ENCODE measurements at places on chromosomes 1 and 21. TPM values are rescaled to one million over a fixed set of nuclear protein-coding genes. Genes with fewer than 3 reads are reported as not detected.

DNA sequence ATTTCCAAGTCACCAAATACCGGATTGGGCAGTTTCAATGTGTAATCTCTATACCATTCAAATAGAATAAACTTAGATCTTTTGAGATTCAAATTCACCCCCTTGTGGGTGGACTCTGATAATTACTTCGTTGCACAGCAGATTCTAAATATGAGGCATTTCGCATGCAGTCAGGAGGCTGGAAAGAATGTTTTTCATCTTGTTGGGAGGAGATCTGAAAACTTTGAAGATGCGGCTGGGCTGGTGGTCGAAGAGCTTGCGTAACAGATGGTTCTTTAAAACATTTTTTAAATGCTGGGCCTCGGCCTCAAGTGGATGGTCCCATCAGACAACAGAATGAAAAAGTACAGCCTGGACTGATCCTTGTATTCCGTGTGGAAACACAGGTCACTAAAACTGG lies 10.4 kb downstream of the NR5A2 start:
- DNase-seq, result no peak
- H3K36me3 ChIP-seq, result no peaks in the 10 kb centered on the region
- H3K4me1 ChIP-seq, result peaks cover 22% of the 10 kb centered on the region

- H3K27ac ChIP-seq, result peak overlapping the region; percentile 66
- H3K4me1 ChIP-seq, result peaks cover 34% of the 10 kb centered on the region
- H3K27me3 ChIP-seq, result no peaks in the 10 kb centered on the region
- DNase-seq, result no peak
- no peaks in the 10 kb centered on the region for H3K36me3 ChIP-seq
Measured at GRCh38 chr1:103525114-103525606, 339 bp upstream of the RNPC3 start.

DNA sequence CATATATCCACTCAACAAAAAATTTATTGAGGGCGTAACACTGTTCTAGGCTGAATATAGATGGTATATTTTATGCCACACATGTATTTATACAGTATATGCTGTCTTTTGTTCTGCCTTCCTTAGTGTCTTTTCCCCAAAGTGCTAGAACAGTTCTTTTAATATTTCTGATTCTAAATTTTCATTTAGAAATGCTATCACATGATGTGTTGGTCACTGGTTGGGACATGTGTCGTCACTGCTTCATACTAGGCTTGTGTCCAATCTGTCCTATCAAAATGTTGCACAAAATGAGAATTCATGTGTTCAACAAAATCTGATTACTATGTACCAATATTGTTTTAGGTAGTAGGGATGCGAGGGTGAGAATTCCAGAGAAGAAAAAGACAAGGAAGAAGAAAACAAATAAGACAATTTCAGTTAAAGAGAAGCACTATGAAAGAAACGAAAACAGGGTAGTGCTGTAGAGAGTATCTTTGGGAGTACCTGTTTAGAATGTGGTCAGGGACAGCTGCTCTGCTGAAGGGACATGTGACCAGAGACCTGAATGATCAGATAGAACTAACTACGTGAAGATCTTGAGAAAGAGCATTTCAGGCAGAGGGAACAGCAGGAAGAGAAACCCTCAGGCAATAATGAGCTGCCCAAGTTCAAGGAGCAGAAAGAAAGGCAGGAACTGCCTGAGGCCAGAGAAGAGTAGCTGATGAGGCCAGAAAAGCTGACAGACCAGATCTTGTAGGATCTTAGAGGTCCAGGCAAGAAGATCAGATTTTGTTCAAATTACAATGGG lies 1.3 kb downstream of the KMO start:
- no peak for DNase-seq
- H3K4me3 ChIP-seq, result no peak overlapping the region
- H3K36me3 ChIP-seq, result no peaks in the 10 kb centered on the region
- no peaks in the 10 kb centered on the region for H3K4me1 ChIP-seq
- H3K27ac ChIP-seq, result no peak overlapping the region
- H3K27me3 ChIP-seq, result peaks cover 4% of the 10 kb centered on the region

GRCh38 chr1:169347688-169348382 lies 19.8 kb downstream of the NME7 start:
- no peak overlapping the region for H3K27ac ChIP-seq
- no peaks in the 10 kb centered on the region for H3K27me3 ChIP-seq
- DNase-seq, result no peak

ST6GALNAC5 gene
- total RNA-seq, result 0.66 TPM

DMBX1 gene
- not detected for total RNA-seq

DNA sequence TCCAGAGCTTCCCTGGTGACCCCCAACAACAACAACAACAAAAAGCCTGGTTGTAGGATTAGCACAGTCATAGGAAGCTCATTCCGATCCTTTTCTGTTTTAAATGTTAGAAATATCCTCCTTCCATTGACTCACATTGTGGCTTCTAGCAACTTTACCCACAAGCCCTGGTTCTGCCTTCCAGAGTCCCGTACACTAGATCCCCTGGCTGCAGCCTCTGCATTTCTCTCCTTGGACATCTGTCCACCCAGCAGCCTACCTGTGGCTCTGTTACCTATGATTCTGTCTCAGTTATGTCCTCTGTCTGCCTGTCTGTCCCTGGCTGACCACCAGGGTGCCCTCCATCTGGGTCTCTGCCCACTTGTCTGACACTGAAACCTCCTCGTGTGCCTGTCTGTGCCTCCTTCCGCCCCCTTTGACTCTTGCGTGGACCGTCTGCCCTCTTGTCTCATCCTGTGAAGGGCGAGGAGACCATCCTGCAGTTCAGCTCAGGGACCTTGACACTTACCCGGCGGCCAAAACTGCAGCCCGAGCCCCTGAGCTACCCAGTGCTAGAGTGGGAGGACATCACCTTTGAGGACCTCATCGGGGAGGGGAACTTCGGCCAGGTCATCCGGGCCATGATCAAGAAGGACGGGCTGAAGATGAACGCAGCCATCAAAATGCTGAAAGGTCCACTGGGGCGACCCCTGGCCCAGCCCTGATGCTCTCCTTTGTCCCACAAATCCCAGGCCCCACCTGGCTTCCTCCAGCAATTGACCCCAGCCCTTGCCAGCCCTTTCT lies 16.1 kb downstream of the TIE1 start:
- H3K36me3 ChIP-seq, result no peaks in the 10 kb centered on the region
- DNase-seq, result no peak
- H3K27me3 ChIP-seq, result no peaks in the 10 kb centered on the region

DNA sequence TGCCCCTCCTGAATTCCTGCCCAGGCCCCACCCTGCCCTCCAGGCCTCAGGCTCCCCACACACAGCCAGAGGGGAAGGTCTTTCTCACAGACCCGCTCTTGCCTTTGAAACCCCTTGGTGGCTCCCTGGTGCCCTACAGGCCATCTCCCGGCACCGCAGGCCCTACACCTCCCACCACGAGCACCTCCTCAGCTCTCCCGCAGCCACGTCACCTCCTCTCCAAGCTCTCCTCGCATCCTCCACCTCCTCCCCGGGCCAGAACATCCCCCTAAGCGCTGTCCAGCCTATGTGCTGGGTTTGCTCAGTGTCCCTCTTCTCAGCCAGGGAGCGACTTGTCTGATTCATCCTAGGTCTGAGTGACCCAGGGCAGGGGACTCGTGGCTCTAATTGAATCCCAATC lies 66.4 kb downstream of the DMRTB1 start:
- H3K36me3 ChIP-seq, result no peaks in the 10 kb centered on the region
- H3K4me3 ChIP-seq, result no peak overlapping the region
- H3K27ac ChIP-seq, result no peak overlapping the region
- no peaks in the 10 kb centered on the region for H3K27me3 ChIP-seq
- no peak for DNase-seq

DNA sequence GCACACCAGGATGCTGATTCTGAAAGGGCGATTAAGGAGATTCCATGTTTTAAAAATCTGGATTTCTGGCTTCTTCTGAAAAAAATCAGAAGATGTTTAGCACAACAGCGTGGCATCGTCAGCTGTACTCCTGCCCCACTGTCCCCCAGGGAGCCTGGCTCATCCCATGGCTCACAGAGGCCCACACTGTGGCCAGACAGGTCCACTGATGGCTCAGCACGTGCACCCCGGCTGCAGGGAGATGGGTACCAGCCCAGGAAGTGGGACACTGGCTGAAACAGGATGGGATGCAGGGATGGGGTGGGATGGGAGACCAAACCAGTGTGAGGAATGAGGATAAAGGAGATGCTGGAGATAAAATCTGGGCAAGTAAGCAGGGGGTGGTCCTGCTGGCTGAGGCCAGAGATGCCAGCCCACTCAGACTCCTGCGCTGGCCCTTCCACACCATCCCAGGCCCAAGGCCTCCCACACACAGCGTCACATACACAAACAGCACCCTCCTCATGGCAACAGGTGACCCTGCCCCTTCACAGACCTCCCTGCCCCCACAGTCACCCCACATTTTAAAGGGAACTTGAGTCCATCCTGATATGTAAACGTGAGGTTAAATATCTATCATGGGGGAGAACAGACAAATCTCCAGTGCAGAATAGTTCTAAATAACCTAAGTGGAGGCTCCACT lies 23.9 kb upstream of the SAMD11 start:
- peaks cover 53% of the 10 kb centered on the region for H3K27me3 ChIP-seq
- no peak for DNase-seq
- H3K4me3 ChIP-seq, result no peak overlapping the region
- no peaks in the 10 kb centered on the region for H3K36me3 ChIP-seq
- H3K4me1 ChIP-seq, result no peaks in the 10 kb centered on the region
- no peak overlapping the region for H3K27ac ChIP-seq

GRCh38 chr1:153572569-153573015 lies 6.9 kb upstream of the S100A2 start:
- no peak overlapping the region for H3K4me3 ChIP-seq
- no peaks in the 10 kb centered on the region for H3K36me3 ChIP-seq
- H3K27ac ChIP-seq, result peak overlapping the region; percentile 75
- H3K4me1 ChIP-seq, result peaks cover 23% of the 10 kb centered on the region
- DNase-seq, result peak; percentile 82

DNA sequence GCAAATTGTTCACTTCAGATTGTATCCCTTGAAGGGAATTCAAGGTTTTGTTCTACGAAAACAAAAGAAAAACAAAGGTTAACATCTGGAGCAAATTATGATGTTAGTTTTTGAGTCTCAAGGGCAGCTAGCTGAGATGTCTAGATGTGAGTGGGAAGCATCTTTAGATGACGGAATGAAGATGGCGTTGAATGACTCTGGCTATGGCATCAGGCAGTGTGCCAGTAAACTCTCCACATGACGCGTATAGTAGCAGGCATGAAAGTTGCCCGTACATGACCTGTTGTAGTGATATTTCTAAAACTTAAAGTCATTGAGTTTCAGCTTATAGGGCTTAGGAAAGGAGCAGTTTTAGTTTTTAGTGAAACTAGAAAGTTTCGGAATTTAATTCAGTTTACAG lies 12.3 kb upstream of the SDC3 start:
- H3K27me3 ChIP-seq, result no peaks in the 10 kb centered on the region
- no peak overlapping the region for H3K4me3 ChIP-seq
- no peaks in the 10 kb centered on the region for H3K4me1 ChIP-seq
- no peak for DNase-seq
- H3K36me3 ChIP-seq, result no peaks in the 10 kb centered on the region

- H3K27ac ChIP-seq, result peak overlapping the region; percentile 83
- DNase-seq, result no peak
- H3K36me3 ChIP-seq, result peaks cover 4% of the 10 kb centered on the region
- H3K4me1 ChIP-seq, result peaks cover 26% of the 10 kb centered on the region
Measured at GRCh38 chr1:46719689-46720088, 775 bp upstream of the EFCAB14 start.

- no peaks in the 10 kb centered on the region for H3K27me3 ChIP-seq
- no peaks in the 10 kb centered on the region for H3K36me3 ChIP-seq
- H3K4me3 ChIP-seq, result no peak overlapping the region
- H3K27ac ChIP-seq, result no peak overlapping the region
- H3K4me1 ChIP-seq, result no peaks in the 10 kb centered on the region
- no peak for DNase-seq
Measured at GRCh38 chr1:7856345-7856744, 3.5 kb upstream of the UTS2 start.

GRCh38 chr1:25090707-25091422 lies 141.4 kb downstream of the SYF2 start:
- DNase-seq, result no peak
- no peak overlapping the region for H3K27ac ChIP-seq
- H3K4me3 ChIP-seq, result no peak overlapping the region

GRCh38 chr21:19731251-19731650 lies 1267.0 kb upstream of the NCAM2 start:
- H3K27ac ChIP-seq, result no peak overlapping the region
- DNase-seq, result no peak
- H3K36me3 ChIP-seq, result no peaks in the 10 kb centered on the region
- no peak overlapping the region for H3K4me3 ChIP-seq
- H3K4me1 ChIP-seq, result no peaks in the 10 kb centered on the region

ASCL5 gene
- 0.26 TPM for total RNA-seq

- no peaks in the 10 kb centered on the region for H3K36me3 ChIP-seq
- no peak overlapping the region for H3K27ac ChIP-seq
- H3K4me3 ChIP-seq, result no peak overlapping the region
Measured at GRCh38 chr1:3012456-3013291, 8.6 kb upstream of the ACTRT2 start.

- H3K27ac ChIP-seq, result no peak overlapping the region
- no peaks in the 10 kb centered on the region for H3K27me3 ChIP-seq
- DNase-seq, result no peak
- H3K4me1 ChIP-seq, result no peaks in the 10 kb centered on the region
- H3K4me3 ChIP-seq, result no peak overlapping the region
Measured at GRCh38 chr1:109084563-109085517, 5.7 kb upstream of the TMEM167B start.

GRCh38 chr1:205955499-205955898 lies 12.2 kb upstream of the SLC26A9 start:
- H3K27ac ChIP-seq, result no peak overlapping the region
- H3K27me3 ChIP-seq, result no peaks in the 10 kb centered on the region
- no peaks in the 10 kb centered on the region for H3K36me3 ChIP-seq
- DNase-seq, result no peak
- no peak overlapping the region for H3K4me3 ChIP-seq
- peaks cover 16% of the 10 kb centered on the region for H3K4me1 ChIP-seq

ECM1 gene
- 3.6 TPM for total RNA-seq

DNA sequence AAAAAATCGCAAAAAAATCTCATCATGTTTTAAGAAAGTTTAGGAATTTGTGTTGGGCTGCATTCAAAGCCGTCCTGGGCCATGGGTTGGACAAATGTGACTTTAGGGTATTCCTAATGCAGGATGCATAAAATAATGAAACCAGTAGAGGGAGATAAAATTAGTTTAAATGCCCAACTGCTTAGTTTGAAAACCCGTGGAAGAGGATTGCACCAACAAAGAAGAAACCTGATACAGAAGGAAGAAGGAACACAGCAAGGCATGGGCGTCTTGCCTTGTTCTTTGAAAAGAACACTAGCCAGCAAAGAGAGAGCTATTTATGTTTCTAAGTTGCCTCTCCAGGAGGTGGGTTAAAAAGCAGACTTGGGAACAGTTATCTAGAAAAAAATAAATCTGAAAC lies 37.9 kb downstream of the WDR3 start:
- H3K27me3 ChIP-seq, result no peaks in the 10 kb centered on the region
- no peak overlapping the region for H3K4me3 ChIP-seq
- H3K27ac ChIP-seq, result no peak overlapping the region
- peaks cover 6% of the 10 kb centered on the region for H3K4me1 ChIP-seq
- H3K36me3 ChIP-seq, result no peaks in the 10 kb centered on the region

DNA sequence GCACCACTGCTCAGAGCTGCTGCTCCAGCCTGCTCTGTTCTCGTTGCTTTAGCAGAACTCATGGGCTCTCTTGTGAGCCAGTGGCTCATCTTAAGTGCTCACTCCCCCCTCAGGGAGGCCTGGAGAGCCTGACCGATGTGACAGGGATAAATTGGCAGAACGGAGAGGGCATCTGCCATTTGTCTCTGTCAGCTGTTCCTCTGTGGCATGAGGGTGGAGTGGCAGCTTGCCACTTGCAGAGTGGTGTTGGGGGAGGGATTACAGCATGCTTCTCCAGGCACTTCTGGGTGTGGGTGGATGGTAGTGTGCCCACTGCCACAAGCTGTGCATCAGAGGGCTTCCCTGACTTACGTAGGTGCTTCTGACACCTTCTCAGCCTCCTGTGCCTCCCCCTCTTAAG lies 229.5 kb downstream of the PAPPA2 start:
- no peak overlapping the region for H3K4me3 ChIP-seq
- no peaks in the 10 kb centered on the region for H3K36me3 ChIP-seq

CAMK1G gene
- total RNA-seq, result 0.50 TPM
